Thoracic aorta (tissue), 2 donors: ENCODE measurements at places on chromosomes 4 and X.

GRCh38 chr4:41586675-41587225, 48.8 kb downstream of the LIMCH1 start:
- H3K36me3 ChIP-seq: no peaks in the 10 kb centered on the region
- no peak overlapping the region for H3K27ac ChIP-seq
- H3K4me1 ChIP-seq: peaks cover 13% of the 10 kb centered on the region
- H3K27me3 ChIP-seq: no peaks in the 10 kb centered on the region
- no peak for DNase-seq
- H3K4me3 ChIP-seq: no peak overlapping the region

DNA sequence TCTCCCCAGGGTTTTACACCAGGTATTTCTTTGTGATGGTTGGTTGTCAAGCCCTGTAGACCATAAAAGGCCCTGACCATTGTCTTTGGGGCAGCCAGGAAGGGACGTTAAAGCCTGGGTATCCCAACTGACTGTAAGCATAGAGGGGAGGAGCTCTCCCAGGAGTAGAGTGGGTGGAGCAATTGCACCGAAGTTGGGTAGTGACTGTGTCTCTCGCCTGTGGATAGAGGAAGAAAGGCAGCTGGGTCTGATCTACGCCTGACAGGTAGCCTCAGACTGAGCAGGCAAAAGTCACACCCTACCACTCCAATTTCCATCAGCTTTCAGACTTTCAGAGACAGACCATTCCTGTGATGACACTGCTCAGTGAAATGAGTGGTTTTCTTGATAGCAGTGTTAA, 123.3 kb downstream of the KLHL8 start:
- H3K27ac ChIP-seq: no peak overlapping the region
- H3K36me3 ChIP-seq: no peaks in the 10 kb centered on the region
- peaks cover 21% of the 10 kb centered on the region for H3K4me1 ChIP-seq
- H3K27me3 ChIP-seq: no peaks in the 10 kb centered on the region
- no peak for DNase-seq
- H3K4me3 ChIP-seq: no peak overlapping the region

GRCh38 chr4:127685292-127685691, 44.9 kb upstream of the SLC25A31 start:
- no peak overlapping the region for H3K27ac ChIP-seq
- peaks cover 3% of the 10 kb centered on the region for H3K36me3 ChIP-seq
- no peaks in the 10 kb centered on the region for H3K27me3 ChIP-seq

- H3K4me3 ChIP-seq: no peak overlapping the region
- no peaks in the 10 kb centered on the region for H3K36me3 ChIP-seq
- H3K27me3 ChIP-seq: no peaks in the 10 kb centered on the region
- no peaks in the 10 kb centered on the region for H3K4me1 ChIP-seq
- H3K27ac ChIP-seq: no peak overlapping the region
- DNase-seq: no peak
Measured at GRCh38 chr4:121041307-121042090, 30.8 kb downstream of the NDNF start.

DNA sequence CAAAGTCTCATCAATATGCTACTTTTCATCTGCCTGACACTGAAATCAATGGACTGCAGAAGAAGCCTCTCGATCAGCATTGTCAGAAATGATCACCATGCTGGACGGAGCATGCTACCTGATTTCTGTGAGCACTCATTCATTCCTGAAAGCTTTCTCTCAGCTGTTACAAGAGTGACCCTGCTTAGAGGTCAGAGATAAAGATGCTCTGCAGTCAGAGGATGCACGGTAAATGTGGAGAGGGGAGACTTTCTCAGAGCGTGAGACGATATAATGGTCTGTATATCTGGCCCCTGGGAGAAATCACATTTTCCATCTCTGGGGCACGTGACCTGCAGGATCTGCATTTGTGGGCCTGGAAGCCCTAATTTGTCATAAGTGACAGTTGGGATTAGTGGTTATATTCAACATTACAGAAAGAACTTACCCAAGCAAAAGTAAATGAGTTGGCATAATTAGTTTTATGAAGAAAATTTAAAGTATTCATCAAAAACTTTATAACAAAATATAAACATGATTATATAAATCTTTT, 125.6 kb upstream of the TTC29 start:
- H3K4me3 ChIP-seq: no peak overlapping the region
- H3K27me3 ChIP-seq: no peaks in the 10 kb centered on the region
- H3K4me1 ChIP-seq: no peaks in the 10 kb centered on the region
- no peak overlapping the region for H3K27ac ChIP-seq
- H3K36me3 ChIP-seq: no peaks in the 10 kb centered on the region

- H3K4me1 ChIP-seq: no peaks in the 10 kb centered on the region
- no peaks in the 10 kb centered on the region for H3K36me3 ChIP-seq
- no peaks in the 10 kb centered on the region for H3K27me3 ChIP-seq
- no peak overlapping the region for H3K4me3 ChIP-seq
- no peak overlapping the region for H3K27ac ChIP-seq
Measured at GRCh38 chrX:8743126-8743732, 11.3 kb upstream of the ANOS1 start.

GRCh38 chr4:26207631-26208030, 113.2 kb upstream of the RBPJ start:
- peaks cover 36% of the 10 kb centered on the region for H3K4me1 ChIP-seq
- H3K4me3 ChIP-seq: no peak overlapping the region
- no peak overlapping the region for H3K27ac ChIP-seq
- no peaks in the 10 kb centered on the region for H3K27me3 ChIP-seq

DNA sequence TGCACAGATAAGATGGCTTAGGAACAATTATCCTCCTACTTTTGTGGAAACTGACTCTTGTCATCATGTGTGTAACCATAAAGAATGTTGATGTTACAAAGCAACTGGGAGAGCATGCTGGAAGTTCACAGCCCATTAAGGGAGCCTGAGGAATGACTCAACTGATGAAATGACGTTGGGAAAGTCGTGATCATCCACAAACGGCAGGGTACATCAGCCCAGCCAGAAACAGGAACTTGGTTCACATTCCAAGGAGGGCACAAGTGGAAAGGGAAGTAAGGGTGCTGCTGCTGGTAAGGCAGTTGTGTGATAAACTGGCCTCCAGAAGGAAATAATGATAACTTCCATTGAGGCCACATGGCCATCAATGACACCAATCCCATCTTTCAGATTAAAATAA, 6.7 kb downstream of the TEC start:
- no peak overlapping the region for H3K27ac ChIP-seq
- no peaks in the 10 kb centered on the region for H3K36me3 ChIP-seq
- no peaks in the 10 kb centered on the region for H3K4me1 ChIP-seq
- no peak overlapping the region for H3K4me3 ChIP-seq

GRCh38 chr4:112818594-112818965, 181.6 kb downstream of the LARP7 start:
- peaks cover 10% of the 10 kb centered on the region for H3K4me1 ChIP-seq
- no peak for DNase-seq
- H3K27ac ChIP-seq: no peak overlapping the region
- peak overlapping the region; percentile 73 for H3K4me3 ChIP-seq
- no peaks in the 10 kb centered on the region for H3K27me3 ChIP-seq
- no peaks in the 10 kb centered on the region for H3K36me3 ChIP-seq

- H3K27ac ChIP-seq: no peak overlapping the region
- peaks cover 5% of the 10 kb centered on the region for H3K4me1 ChIP-seq
- H3K36me3 ChIP-seq: no peaks in the 10 kb centered on the region
- H3K27me3 ChIP-seq: no peaks in the 10 kb centered on the region
- H3K4me3 ChIP-seq: no peak overlapping the region
- no peak for DNase-seq
Measured at GRCh38 chr4:184269879-184270430, 52.3 kb upstream of the ENPP6 start.

DNA sequence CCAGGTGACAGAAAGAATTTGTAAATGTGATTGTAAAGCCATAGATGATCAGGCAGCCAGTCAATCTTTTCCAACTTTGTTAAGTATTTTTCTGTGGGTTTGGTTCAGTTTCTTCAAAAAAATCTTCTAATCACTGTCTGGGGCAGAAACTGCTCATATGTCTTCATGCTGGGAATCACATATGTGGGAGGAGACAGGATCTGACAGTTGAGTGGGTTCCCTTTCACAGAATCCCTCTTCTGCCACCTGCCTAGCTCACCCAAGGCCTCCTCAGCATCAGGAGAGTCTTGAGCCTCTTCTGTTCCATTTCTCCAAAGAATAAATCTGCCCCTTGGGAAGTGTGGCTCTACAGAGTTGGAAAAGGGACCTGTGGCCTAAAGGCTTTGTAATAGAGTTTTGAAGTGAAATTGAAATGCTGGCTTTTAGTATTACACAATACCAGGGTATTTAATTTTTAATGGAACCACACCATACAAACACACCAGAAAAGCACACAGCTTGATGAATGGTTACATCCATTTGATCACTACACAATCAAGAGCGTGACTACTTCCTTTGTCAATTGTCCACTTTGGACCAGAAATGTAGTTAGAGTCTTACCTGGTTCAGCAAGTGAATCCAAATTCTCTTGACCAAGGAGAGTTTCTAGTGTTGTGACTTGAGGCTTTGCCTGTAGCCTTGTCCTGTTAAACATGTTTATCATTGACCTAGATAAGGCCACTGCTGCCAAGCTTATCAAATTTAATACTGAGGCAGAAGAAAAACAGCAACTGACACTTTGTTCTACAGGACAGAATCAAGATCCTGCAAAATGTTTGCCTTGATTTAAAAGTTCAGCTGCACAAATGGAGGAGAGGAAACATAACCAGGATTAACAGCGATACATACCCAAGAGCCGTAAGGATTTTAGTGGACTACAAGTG, 20.4 kb downstream of the MSMO1 start:
- H3K36me3 ChIP-seq: no peaks in the 10 kb centered on the region
- no peak overlapping the region for H3K4me3 ChIP-seq
- H3K27ac ChIP-seq: no peak overlapping the region
- H3K27me3 ChIP-seq: no peaks in the 10 kb centered on the region

DNA sequence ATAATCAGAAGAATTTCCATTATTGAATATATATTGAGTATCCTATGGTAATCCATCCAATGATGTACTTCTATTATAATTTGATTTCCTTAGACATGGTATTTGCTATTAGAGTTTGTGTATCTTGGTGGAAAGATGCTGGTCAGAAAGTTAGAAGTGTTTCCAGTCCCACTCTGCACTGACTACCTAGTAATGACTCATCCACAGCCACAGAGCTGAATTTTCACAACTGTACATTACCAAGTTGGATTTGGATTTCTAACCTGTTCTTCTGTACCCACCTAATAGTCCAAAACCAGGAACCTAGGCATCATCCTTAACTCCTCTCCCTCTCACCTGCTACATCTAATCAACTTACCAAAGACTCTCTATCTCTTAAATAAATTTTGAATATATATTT, 145.4 kb downstream of the REELD1 start:
- no peak overlapping the region for H3K27ac ChIP-seq
- H3K4me1 ChIP-seq: no peaks in the 10 kb centered on the region
- no peaks in the 10 kb centered on the region for H3K27me3 ChIP-seq
- no peak overlapping the region for H3K4me3 ChIP-seq
- H3K36me3 ChIP-seq: no peaks in the 10 kb centered on the region

GRCh38 chr4:39353478-39354253, 12.5 kb downstream of the RFC1 start:
- no peaks in the 10 kb centered on the region for H3K27me3 ChIP-seq
- peak overlapping the region; percentile 52 for H3K4me3 ChIP-seq
- H3K4me1 ChIP-seq: peaks cover 13% of the 10 kb centered on the region
- no peak for DNase-seq

- no peaks in the 10 kb centered on the region for H3K4me1 ChIP-seq
- H3K36me3 ChIP-seq: no peaks in the 10 kb centered on the region
- H3K4me3 ChIP-seq: no peak overlapping the region
- no peak for DNase-seq
- no peak overlapping the region for H3K27ac ChIP-seq
- H3K27me3 ChIP-seq: no peaks in the 10 kb centered on the region
Measured at GRCh38 chr4:64774626-64775025, 365.4 kb upstream of the TECRL start.

- no peaks in the 10 kb centered on the region for H3K36me3 ChIP-seq
- no peaks in the 10 kb centered on the region for H3K27me3 ChIP-seq
- no peak overlapping the region for H3K27ac ChIP-seq
Measured at GRCh38 chr4:139887962-139888735, 222.5 kb downstream of the MGST2 start.

DNA sequence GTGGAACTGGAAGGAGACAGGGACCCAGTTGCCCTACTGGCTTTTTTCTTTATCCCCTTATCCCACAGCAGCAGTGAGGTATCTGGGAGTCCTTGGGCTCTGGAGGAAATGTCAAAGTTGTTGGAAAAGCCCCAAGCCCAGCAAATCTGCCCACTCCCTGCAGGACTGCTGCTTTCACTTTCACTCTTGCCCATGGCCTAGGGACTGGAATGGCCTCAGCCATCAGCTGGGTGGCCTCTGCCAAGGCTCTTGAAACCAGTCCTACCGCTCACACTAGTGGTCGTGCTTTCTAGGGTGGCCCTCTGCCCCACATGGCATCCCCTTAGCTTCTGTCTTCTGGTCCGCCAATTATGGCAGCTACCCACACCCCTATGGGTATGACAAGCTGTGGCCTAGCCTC, 9.7 kb upstream of the RHOXF1 start:
- no peak for DNase-seq
- no peaks in the 10 kb centered on the region for H3K36me3 ChIP-seq
- no peaks in the 10 kb centered on the region for H3K4me1 ChIP-seq
- H3K27me3 ChIP-seq: no peaks in the 10 kb centered on the region
